ENCODE measurements at places on chromosomes 4 and X.

GRCh38 chr4:153781717-153782416 is 7.0 kb downstream of the SFRP2 start:
- no peak for DNase-seq

DNA sequence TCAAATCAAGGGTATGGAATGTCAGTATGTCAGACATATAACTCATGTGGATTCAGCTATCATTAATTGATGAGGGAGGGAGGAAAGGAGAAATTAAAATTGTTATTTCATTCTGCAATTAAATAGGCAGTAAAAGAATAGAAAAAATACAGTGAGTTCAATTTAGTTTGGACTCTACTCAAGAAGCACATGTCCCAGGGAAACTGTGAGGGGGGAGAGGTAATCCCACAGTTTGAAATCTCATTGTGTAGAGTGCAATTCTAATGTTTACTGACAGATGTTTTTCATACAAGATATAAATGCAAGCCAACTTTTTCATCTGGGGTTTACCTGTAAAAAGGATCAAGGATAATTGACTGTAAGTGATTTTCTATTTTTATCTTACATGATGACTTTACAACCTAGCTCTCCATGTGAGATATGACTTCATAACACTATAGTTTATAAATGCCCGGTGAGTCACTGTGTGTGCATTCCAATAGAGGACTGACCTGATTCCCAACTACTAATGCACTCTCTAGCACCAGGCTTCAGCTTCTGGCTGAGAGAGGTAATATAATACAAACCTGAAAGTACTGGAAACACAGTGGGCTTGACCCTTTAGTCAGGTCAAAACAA is 35.2 kb upstream of the SCD5 start:
- no peak for DNase-seq

GRCh38 chr4:28508636-28509035 is 1648.0 kb downstream of the STIM2 start:
- DNase-seq: no peak

DNA sequence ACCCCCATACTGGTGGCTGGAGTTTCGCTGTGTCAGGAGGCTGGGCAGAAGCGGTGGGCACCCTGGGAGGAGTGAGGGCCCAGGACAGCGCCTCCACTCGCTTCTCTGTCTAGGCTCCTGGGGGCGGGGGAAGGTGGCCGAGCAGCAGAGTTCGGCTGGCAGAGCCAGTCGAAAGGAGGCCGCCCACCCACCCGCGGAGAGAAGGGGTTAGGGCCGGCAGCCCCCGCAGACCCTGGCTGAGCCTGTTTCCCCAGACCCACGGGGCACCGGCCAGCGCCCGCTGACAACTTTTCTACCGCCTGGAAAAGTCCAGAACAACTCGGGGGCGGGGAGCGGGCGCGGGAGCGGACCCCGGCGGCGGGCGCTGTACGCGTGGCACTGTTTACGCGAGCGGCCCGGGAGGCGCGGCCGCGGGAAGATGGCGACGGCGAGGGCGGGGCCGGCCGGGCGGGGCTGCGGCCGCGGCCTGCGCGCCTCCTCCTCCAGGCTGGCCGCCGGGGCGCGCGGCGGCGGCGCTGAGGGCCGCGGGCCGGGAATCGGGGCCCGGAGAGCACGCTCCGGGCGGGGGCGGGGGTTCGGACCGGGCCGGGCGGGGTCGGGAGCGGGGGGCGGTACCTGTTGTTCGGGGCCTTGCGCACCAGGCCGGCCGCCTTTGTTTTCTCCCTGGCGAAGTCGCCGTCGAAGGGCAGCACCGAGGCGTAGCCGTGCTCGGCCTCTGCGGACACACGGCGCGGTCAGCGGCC is 628 bp downstream of the MXD4 start:
- DNase-seq: peak; percentile 69

- DNase-seq: no peak
These were observed 3.9 kb downstream of the KIT start for GRCh38 chr4:54661686-54662085.

All from K562 (cell line).